Stimulated activated CD4-positive, alpha-beta T cell treated with anti-CD3 and anti-CD28 coated beads, Interleukin-1b, Interleukin-23, amount 100 ng/mL, for 48 hours (primary cell): ENCODE measurements at places on chromosomes 12 and 14.
A peak's percentile ranks its signal among the peaks of the same experiment; 100 is the strongest.

DNA sequence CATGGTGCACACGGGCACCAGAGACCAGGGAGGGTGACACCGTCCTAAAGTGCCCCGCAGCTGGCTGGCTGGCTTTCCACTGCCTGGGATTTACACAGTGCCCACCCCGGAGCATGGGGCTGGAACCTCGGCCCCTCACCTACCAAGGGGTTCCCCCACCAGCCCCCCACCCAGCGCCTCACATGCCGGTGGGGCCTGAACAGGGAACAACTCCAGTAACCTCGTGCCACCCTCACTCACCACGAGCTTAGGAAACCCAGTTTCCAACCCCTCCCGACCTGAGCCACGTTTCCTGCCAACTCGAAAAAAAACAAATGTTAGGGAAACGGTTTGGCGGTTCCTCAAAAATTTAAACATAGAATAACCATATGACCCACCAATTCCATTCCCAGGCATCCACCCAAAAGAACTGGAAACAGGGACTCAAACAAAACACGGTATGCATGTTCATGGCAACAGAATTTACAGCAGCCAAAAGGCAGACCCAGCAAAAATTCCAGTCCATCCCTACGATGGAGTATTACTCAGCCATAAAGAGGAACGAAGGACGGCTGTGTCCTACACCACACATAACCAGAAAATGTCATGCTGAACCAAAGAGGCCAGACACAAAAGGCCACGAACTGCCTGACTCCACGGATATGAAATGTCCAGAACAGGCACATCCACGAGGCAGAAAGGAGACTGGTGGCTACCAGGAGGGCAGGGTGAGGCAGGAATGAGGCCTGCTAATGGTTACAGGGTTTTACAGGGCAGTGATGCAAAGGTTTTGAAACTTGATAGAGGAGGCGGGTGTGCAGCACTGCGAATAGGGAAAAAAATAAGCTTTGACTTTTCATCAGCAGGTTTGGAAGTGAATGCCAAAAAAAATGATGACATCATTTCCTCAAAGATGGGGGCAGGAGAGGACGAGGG lies 68.9 kb downstream of the NCOR2 start:
- no peak for DNase-seq

GRCh38 chr12:19639781-19640415 lies 200.6 kb downstream of the AEBP2 start:
- DNase-seq, result no peak

GRCh38 chr14:100221533-100222223 lies 17.3 kb upstream of the YY1 start:
- DNase-seq, result peak; percentile 72

- no peak for DNase-seq
Measured at GRCh38 chr12:22190969-22191368, 143.5 kb downstream of the ST8SIA1 start.

- no peak for DNase-seq
Measured at GRCh38 chr14:87955501-87955900, 37.5 kb downstream of the GALC start.
